ENCODE measurements at places on chromosomes 5 and 9. TPM values are rescaled to one million over a fixed set of nuclear protein-coding genes. Genes with fewer than 3 reads are reported as not detected.

Gene TMEFF1
- total RNA-seq, result not detected

Gene OMD
- total RNA-seq, result not detected

Gene TNFSF15
- 1.1 TPM for total RNA-seq

Gene SMIM3
- total RNA-seq, result 16.7 TPM

Gene STPG3
- not detected for total RNA-seq

Gene MLANA
- total RNA-seq, result not detected

Gene SPINK4
- total RNA-seq, result not detected
